Fibroblast of lung (primary cell): ENCODE measurements at places on chromosomes 13 and 19. TPM values are rescaled to one million over a fixed set of nuclear protein-coding genes. Genes with fewer than 3 reads are reported as not detected.

Gene ANGPTL4
- total RNA-seq, result 1.7 and 6.7 TPM in 2 replicates

Gene C19orf73
- 0.51 and 0.83 TPM in 2 replicates for total RNA-seq

Gene ATXN8OS
- total RNA-seq, result not detected in 2 replicates

Gene SKA3
- total RNA-seq, result 6.1 and 10.3 TPM in 2 replicates

Gene OR7C2
- not detected in 2 replicates for total RNA-seq

Gene ZNF837
- 1.5 and 1.8 TPM in 2 replicates for total RNA-seq

Gene BCL2L12
- 2.6 and 4.8 TPM in 2 replicates for total RNA-seq

Gene MEX3D
- total RNA-seq, result 33.0 and 40.1 TPM in 2 replicates

Gene ETV2
- total RNA-seq, result 0.50 and 0.51 TPM in 2 replicates

Gene CASP14
- total RNA-seq, result not detected in 2 replicates

Gene MAST1
- 0.26 and 1.3 TPM in 2 replicates for total RNA-seq

Gene FAM216B
- total RNA-seq, result under 0.01 and 0.26 TPM in 2 replicates

Gene LYPD5
- total RNA-seq, result 0.50 and 1.0 TPM in 2 replicates

Gene RNF225
- total RNA-seq, result under 0.01 TPM in 1 of 2 replicates, not detected in the other

Gene TMED1
- total RNA-seq, result 37.5 and 40.1 TPM in 2 replicates

Gene CERS1
- 1.5 and 1.7 TPM in 2 replicates for total RNA-seq

Gene C13orf46
- 0.26 and 0.50 TPM in 2 replicates for total RNA-seq

Gene FGF21
- not detected in 2 replicates for total RNA-seq

Gene NLRP4
- total RNA-seq, result not detected in 2 replicates

Gene ZSCAN4
- total RNA-seq, result not detected in 2 replicates

Gene ZNF773
- 20.8 and 39.8 TPM in 2 replicates for total RNA-seq

Gene RTBDN
- not detected in 2 replicates for total RNA-seq

Gene ZNF850
- 1.2 and 1.8 TPM in 2 replicates for total RNA-seq

Gene OSCAR
- total RNA-seq, result under 0.01 and 0.51 TPM in 2 replicates

Gene ZNF729
- not detected in 2 replicates for total RNA-seq

Gene PDX1
- not detected in 2 replicates for total RNA-seq

Gene ITGBL1
- 19.0 and 45.1 TPM in 2 replicates for total RNA-seq

Gene SERP2
- 9.2 and 15.5 TPM in 2 replicates for total RNA-seq

Gene VMAC
- 6.4 and 8.3 TPM in 2 replicates for total RNA-seq

Gene SBK2
- not detected in 2 replicates for total RNA-seq

Gene KCNN4
- 0.26 and 0.83 TPM in 2 replicates for total RNA-seq
